ENCODE measurements at places on chromosomes 6 and 20.

GRCh38 chr6:72939004-72939403, 286.3 kb downstream of the KHDC1L start:
- no peak for DNase-seq

DNA sequence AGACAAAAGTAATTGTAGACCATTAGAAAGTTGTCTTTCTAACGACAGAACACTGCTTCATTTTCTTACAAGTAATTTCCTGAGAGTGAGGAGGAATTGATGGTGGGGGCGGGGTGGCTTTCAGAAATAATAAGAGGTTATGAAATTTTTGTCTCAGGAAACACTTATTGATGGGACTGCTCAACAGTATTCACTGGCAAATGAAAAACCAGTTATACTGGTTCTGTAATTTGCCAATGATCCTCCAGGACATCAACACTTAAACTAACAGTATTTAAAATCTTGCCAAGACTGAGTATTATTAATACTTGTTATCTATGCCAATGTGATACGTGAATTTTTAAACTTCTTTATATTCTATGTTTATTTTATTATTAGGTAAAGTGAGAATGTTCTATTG, 41.8 kb upstream of the FUT9 start:
- DNase-seq: no peak

DNA sequence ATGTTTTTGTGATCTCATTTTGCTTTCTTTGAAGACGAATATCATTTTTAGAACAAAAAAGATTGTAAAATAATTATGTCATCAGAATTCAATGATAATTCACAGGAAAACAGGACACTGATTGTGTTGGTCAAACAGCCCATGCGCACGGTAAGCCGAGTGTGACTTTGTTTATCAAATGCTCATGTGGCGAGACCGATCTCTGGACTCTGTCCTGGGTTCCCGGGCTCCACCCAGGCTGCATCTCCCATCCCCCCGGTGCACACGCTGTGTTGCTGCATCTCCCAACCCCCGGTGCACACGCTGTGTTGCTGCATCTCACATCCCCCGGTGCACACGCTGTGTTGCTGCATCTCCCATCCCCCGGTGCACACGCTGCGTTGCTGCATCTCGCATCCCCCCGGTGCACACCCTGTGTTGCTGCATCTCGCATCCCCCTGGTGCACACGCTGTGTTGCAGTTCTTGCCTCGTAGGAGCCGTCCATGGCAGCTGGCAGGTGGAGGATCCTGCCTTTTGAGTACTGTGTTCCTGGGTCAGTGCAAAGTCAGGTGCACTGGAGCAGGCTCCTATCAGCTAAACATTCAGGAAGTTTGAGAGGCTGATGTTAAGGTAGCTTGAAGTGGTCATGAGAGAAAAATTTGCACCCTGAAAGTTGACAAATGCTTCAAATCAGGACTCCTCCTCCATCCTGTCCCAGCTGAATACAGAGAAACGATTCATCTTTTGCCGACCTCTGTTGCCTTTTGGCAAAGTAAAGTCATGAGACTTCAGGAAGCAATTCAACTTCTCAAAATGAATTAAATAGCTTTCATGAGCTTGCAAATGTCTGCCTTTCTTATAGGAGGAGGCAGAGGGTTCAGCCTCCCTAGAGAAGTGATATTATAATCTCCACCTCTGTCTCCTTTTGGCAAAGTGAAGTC, 77.1 kb upstream of the FRMD1 start:
- DNase-seq: no peak

DNA sequence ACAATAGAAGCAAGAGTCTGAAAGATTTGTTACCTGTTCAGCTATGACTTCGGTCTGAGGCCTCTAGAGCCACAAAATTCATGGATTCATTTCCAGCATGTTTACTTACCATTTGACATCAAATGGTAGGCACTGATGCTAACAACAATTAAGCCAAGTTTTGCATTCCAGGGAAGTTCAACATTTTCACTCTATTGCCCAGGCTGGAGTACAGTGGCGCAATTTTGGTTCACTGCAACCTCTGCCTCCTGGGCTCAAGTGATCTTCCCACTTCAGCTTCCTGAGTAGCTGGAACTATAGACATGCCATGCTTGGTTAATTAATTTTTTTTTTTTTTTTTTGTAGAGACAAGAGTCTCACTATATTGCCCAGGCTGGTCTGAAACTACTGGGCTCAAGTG, 114.1 kb upstream of the SGK1 start:
- no peak for DNase-seq

DNA sequence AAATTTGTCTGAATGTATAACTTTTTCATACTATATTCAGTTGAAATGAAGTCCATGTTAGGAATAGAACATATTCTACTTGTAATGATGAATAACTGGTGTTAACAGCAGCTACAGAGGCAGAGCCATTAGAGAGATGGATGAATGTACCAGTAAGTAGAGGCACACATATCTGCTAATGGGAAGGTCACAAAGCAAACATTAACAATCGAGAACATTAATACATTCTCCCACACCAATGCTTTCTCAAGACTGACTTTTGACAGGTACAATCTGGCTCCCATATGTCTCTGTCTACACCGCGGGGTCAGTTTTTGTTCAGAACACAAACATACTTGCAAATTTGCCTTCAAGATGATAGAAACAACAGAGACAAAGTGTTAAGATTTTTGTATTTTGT, 776.0 kb upstream of the MANEA start:
- no peak for DNase-seq

GRCh38 chr6:23228439-23229024, 659.2 kb downstream of the HDGFL1 start:
- DNase-seq: no peak

- no peak for DNase-seq
Measured at GRCh38 chr6:126359936-126360537, 20.1 kb downstream of the CENPW start.

DNA sequence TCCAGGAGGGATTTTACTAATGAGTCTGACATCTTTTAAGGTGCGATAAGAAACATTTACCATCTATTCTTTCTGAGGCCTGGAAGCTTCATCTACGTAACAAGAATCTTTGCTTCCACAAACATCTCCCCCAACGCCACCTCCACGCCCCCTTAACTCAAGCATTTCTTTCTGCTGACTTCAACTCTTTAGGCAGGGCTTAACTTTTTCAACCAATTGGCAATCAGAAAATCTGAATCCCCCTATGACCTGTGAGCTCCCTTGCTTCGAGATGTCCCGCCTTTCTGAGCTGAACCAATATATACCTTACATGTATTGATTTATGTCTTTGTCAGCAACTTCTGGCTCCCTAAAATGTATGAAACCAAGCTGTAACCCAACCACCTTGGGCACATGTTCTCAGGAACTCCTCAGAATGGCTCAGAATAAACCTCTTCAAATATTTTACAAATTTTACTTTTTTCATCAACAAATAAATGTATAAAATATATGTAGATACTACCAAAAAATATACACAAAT, 11.5 kb downstream of the OR2H2 start:
- DNase-seq: no peak

- DNase-seq: no peak
Measured at GRCh38 chr6:134421501-134421900, 103.6 kb upstream of the SGK1 start.

DNA sequence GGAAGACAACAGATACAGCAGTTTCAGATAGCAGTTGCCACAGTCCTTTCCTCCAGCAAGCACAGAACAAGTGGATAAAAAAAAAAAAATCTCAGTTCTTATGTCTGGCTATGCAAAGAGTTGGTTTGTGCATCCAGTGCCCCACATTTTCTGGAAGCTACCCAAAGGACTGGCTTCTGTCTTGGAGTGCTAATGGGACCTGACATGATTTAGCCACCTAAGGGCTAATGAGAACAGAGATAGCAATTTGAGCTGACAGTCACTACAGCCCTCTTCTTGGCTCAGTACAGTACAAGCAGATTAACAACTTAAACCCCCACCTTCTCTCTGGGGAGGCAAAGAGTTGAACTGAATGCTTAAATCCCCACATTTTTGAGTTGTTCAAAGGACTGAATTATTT, 976.8 kb downstream of the TBC1D32 start:
- no peak for DNase-seq

DNA sequence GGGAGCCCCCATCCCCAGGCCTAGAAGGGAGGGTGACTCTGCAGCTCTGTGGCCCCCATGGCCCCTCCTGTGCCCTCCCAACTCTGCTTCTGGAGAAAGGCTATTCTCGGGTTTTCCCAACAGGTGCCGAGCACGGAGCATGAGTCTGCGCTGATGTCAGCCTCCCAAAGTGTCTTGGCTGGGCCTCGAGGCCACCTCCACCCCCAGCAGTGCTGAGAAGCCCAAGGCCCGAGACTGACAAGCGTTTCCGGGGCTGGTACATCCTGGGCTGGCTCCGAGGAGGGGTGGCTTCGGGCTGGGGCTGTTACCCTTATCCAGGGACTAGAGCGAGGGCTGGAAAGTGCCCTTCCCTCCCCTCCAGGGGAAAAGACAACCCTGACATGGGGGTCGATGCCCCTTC, 60.2 kb upstream of the GATA5 start:
- DNase-seq: no peak

GRCh38 chr6:24659561-24659960, 7.1 kb downstream of the TDP2 start:
- no peak for DNase-seq
